ENCODE measurements at places on chromosomes 6 and 20. TPM values are rescaled to one million over a fixed set of nuclear protein-coding genes. Genes with fewer than 3 reads are reported as not detected.

- DNase-seq = peak; percentile 94
- H3K27ac ChIP-seq = peak overlapping the region; percentile 90
- H3K27me3 ChIP-seq = peaks cover 34% of the 10 kb centered on the region
- no peaks in the 10 kb centered on the region for H3K36me3 ChIP-seq
- peak overlapping the region; percentile 42 for H3K4me3 ChIP-seq
- peaks cover 43% of the 10 kb centered on the region for H3K4me1 ChIP-seq
Observed at GRCh38 chr6:27809939-27810767, 102.0 kb downstream of the OR2B2 start.

DNA sequence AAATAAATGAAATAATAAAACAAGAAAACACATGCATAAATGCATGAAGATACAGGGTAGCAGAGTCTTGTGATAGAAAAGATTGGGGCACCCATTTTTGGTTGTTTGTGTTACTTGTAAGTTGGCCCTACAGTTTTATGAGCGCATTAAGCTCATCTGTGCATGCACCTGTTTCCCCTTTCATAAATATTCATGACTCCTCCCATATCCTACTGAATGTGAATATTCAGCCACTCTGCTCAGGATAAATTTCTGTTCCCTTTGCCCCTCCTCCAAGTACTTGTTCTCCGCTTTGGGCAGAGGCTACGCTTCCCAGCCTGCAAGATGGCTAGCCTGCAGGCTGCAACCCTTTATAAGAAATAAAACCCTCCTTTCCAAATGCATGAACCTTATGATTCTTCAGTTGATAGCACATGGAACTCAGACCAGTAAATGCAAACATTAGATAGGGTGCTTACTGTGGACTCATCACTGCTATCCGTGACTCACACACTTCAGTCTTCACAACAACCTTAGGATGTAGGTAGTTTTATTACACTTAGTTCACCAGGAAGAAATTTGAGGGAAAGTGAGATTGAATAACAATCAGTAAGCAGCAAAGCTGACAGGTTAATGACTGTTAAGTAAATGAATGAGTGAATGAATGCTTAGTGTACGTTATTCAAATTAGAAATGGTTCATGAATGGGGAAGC, 15.0 kb downstream of the ALDH8A1 start:
- H3K27ac ChIP-seq = no peak overlapping the region
- H3K27me3 ChIP-seq = no peaks in the 10 kb centered on the region
- H3K4me1 ChIP-seq = no peaks in the 10 kb centered on the region

- H3K36me3 ChIP-seq = no peaks in the 10 kb centered on the region
- no peaks in the 10 kb centered on the region for H3K27me3 ChIP-seq
- no peaks in the 10 kb centered on the region for H3K4me1 ChIP-seq
- no peak for DNase-seq
Observed at GRCh38 chr6:33075568-33076405, at the start of gene HLA-DPB1. Gene HLA-DPB1, plus strand, starts transcription at chr6:33075990. Its CDS starts 52 bp downstream, at chr6:33076042.

Gene ARHGAP18
- total RNA-seq = 46.0 TPM

DNA sequence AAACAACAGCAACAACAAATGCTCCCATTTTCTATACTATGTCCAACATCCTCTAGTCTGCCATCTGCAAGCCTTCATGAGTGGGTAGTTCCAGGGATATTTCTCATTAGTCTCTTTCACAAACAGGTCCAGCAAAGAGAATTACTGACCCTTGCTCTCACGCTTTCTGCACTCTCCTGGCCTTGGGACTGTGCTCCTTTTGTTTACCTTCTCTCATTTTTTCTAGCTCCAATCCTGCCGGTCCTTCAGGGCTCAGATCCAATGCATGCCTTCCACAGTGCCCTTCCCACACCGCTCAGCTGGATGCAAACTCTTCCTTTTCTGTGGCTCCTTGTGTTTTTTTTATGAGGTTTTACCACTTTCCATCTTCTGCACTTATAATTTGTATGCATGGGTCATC, 47.2 kb downstream of the ADTRP start:
- H3K4me1 ChIP-seq = peaks cover 21% of the 10 kb centered on the region
- H3K4me3 ChIP-seq = no peak overlapping the region
- H3K27ac ChIP-seq = peak overlapping the region; percentile 69
- no peak for DNase-seq

DNA sequence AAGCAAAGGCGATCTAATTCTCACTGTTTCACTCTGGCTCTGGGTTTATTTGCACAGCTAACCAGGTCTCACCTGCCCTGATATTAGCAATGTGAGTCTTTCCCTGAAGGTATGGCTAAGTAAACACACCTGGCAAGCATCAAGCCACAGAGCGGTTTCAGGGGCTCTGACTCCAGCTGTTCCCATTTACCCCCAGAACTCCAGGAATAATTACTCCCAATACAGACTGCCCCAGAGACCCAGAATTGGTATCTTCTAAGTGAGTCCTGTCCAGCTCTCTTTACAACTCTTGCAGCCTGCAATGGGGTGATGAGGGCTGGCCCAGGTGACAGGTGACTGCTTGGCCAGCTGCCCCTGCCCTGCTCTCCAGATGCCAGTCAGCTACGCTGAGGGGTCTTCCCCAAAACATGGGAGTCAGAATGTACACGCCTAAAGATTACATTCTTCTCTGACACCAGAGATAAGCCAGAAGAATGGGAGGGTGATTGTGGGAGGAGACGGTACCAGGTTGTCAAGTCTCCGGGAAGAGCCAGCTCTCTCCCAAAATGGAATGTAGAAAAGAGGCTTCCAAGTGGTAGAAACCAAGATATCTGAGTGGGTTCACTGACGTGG, 4.9 kb upstream of the LRRN4 start:
- peak; percentile 54 for DNase-seq
- no peak overlapping the region for H3K4me3 ChIP-seq
- no peaks in the 10 kb centered on the region for H3K36me3 ChIP-seq
- H3K4me1 ChIP-seq = no peaks in the 10 kb centered on the region
- H3K27me3 ChIP-seq = no peaks in the 10 kb centered on the region
- peak overlapping the region; percentile 71 for H3K27ac ChIP-seq

Gene ENTPD6
- total RNA-seq = 76.3 TPM

- no peaks in the 10 kb centered on the region for H3K4me1 ChIP-seq
- no peak overlapping the region for H3K4me3 ChIP-seq
- H3K27me3 ChIP-seq = no peaks in the 10 kb centered on the region
- no peak overlapping the region for H3K27ac ChIP-seq
Observed at GRCh38 chr20:52401431-52401830, 209.9 kb upstream of the ZFP64 start.

- no peaks in the 10 kb centered on the region for H3K36me3 ChIP-seq
- DNase-seq = no peak
- no peaks in the 10 kb centered on the region for H3K27me3 ChIP-seq
Observed at GRCh38 chr6:125215252-125215819, 61.8 kb downstream of the TPD52L1 start.

Gene LPIN3
- total RNA-seq = 20.4 TPM

- peak overlapping the region; percentile 72 for H3K27ac ChIP-seq
- no peak overlapping the region for H3K4me3 ChIP-seq
- H3K27me3 ChIP-seq = no peaks in the 10 kb centered on the region
- peaks cover 16% of the 10 kb centered on the region for H3K4me1 ChIP-seq
- peak; percentile 87 for DNase-seq
Observed at GRCh38 chr20:32333988-32334885, 23.9 kb upstream of the ASXL1 start.

DNA sequence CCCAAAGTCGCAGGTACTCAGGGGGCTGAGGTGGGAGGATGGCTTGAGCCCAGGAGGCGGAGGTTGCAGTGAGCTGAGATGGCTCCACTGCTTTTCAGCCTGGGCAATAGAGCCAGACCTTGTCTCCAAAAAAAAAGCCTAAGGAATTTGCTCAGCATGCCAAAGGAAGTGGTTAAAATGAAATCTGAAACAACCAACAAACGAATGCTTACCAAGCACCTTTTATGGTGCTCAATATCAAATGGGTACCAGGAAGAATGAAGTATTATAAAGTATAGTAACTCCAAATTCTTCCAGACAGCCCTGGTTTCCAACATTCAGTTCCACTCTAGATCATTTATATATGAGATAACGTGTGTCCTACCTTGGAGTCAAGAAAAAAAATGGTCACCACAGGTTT, 14.0 kb downstream of the GMDS start:
- no peaks in the 10 kb centered on the region for H3K36me3 ChIP-seq
- no peaks in the 10 kb centered on the region for H3K4me1 ChIP-seq
- H3K4me3 ChIP-seq = no peak overlapping the region
- no peak overlapping the region for H3K27ac ChIP-seq
- H3K27me3 ChIP-seq = no peaks in the 10 kb centered on the region
- DNase-seq = no peak

DNA sequence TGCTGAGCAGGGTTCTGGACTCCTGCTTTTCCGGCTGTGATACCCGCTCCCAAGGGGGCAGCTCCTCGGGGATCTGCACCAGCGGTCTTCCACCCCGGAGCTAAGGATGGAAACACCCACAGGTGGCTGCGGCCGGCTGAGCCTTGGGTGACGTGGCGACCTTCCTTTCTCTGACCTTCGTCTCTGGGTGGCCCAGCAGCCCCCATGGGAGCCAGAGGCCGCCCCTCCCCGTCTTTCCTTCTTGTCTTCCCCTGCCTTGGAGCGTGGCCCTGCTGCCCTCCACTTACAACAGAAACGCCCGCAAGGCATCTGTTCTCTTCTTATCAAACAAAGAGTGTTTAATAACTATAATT, 405.7 kb downstream of the TAF4 start:
- no peaks in the 10 kb centered on the region for H3K36me3 ChIP-seq
- H3K4me1 ChIP-seq = no peaks in the 10 kb centered on the region
- peaks cover 19% of the 10 kb centered on the region for H3K27me3 ChIP-seq
- H3K4me3 ChIP-seq = no peak overlapping the region
- DNase-seq = no peak
- no peak overlapping the region for H3K27ac ChIP-seq

- H3K4me1 ChIP-seq = no peaks in the 10 kb centered on the region
- no peak overlapping the region for H3K4me3 ChIP-seq
- no peak for DNase-seq
- no peak overlapping the region for H3K27ac ChIP-seq
- H3K36me3 ChIP-seq = no peaks in the 10 kb centered on the region
- H3K27me3 ChIP-seq = no peaks in the 10 kb centered on the region
Observed at GRCh38 chr6:1736346-1737105, 126.8 kb downstream of the FOXC1 start.

Gene CCN6
- not detected for total RNA-seq

- H3K36me3 ChIP-seq = peaks cover 48% of the 10 kb centered on the region
- H3K4me1 ChIP-seq = no peaks in the 10 kb centered on the region
- no peak overlapping the region for H3K27ac ChIP-seq
- H3K4me3 ChIP-seq = no peak overlapping the region
- no peaks in the 10 kb centered on the region for H3K27me3 ChIP-seq
- no peak for DNase-seq
Observed at GRCh38 chr20:13718171-13718570, 66.5 kb downstream of the ESF1 start.

GRCh38 chr6:167933290-167933689, 64.2 kb upstream of the KIF25 start:
- DNase-seq = no peak
- peaks cover 20% of the 10 kb centered on the region for H3K36me3 ChIP-seq
- H3K4me1 ChIP-seq = peaks cover 2% of the 10 kb centered on the region
- no peak overlapping the region for H3K4me3 ChIP-seq

DNA sequence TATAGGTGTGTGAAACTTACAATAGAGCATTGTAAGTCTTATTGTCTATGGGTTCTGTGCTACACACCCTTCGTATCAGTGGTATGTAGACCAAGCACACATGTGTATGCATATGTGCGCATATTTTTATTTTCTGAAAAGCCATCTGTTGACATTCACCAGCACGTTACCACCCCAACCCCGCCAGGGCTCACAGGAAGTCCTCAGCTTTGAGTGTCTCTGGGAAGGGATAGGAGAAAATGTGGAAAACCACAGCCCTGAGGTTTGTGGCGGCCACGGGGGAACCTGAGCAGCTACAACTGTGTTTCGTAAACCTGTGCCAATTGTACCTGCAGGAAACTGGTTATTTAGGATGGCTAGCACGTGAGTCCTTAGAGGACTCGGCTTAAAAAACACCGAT, 123.3 kb upstream of the PHACTR3 start:
- no peak overlapping the region for H3K27ac ChIP-seq
- no peak for DNase-seq
- H3K36me3 ChIP-seq = no peaks in the 10 kb centered on the region
- no peaks in the 10 kb centered on the region for H3K4me1 ChIP-seq
- H3K4me3 ChIP-seq = no peak overlapping the region
- no peaks in the 10 kb centered on the region for H3K27me3 ChIP-seq

- DNase-seq = peak; percentile 19
- H3K27me3 ChIP-seq = no peaks in the 10 kb centered on the region
- no peak overlapping the region for H3K27ac ChIP-seq
Observed at GRCh38 chr6:94270091-94270948, 851.0 kb upstream of the EPHA7 start.

Gene HDGFL1
- not detected for total RNA-seq
